A549 treated with DMSO at 1 μM for 4 hours (cell line): ENCODE measurements at places on chromosomes 6 and 20. TPM values are rescaled to one million over a fixed set of nuclear protein-coding genes. Genes with fewer than 3 reads are reported as not detected.

Gene MYLIP
- total RNA-seq, result 3.0 to 3.8 TPM (median 3.2 TPM) in 5 replicates

Gene MICB
- total RNA-seq, result 7.6 to 9.0 TPM (median 8.6 TPM) in 5 replicates

Gene THBS2
- total RNA-seq, result 0.01 to 0.17 TPM in 2 of 5 replicates, not detected in the others

Gene SERINC1
- 70.4 to 93.2 TPM (median 83.6 TPM) in 5 replicates for total RNA-seq

Gene PPARD
- 5.0 to 7.0 TPM (median 5.9 TPM) in 5 replicates for total RNA-seq

Gene APOBEC2
- total RNA-seq, result not detected in 5 replicates

Gene IP6K3
- total RNA-seq, result 0.06 to 0.15 TPM (median 0.09 TPM) in 5 replicates

Gene LY6G6C
- 0.12 to 0.20 TPM in 2 of 5 replicates, not detected in the others for total RNA-seq

Gene SLC2A10
- not detected in 5 replicates for total RNA-seq

Gene SPATA25
- 0.43 to 0.75 TPM (median 0.67 TPM) in 4 of 5 replicates, not detected in the other for total RNA-seq

Gene IRF4
- 0.09 to 0.32 TPM (median 0.12 TPM) in 5 replicates for total RNA-seq

Gene HLA-DMB
- total RNA-seq, result 1.2 to 2.3 TPM (median 1.7 TPM) in 5 replicates

Gene ROS1
- total RNA-seq, result 0.09 to 0.24 TPM (median 0.20 TPM) in 5 replicates

Gene CASS4
- 0.05 to 0.06 TPM (median 0.06 TPM) in 3 of 5 replicates, not detected in the others for total RNA-seq

Gene SEL1L2
- not detected in 5 replicates for total RNA-seq

Gene DOK5
- 0.09 TPM in 1 of 5 replicates, not detected in the others for total RNA-seq

Gene ELOVL4
- total RNA-seq, result 1.3 to 2.1 TPM (median 1.8 TPM) in 5 replicates

Gene DNAH8
- total RNA-seq, result not detected in 5 replicates

Gene FHL5
- not detected in 5 replicates for total RNA-seq

Gene PBOV1
- total RNA-seq, result not detected in 5 replicates

Gene TMEM244
- not detected in 5 replicates for total RNA-seq

Gene GPSM3
- total RNA-seq, result 0.24 to 0.55 TPM (median 0.34 TPM) in 5 replicates

Gene SLC26A8
- total RNA-seq, result not detected in 5 replicates

Gene RFX6
- total RNA-seq, result not detected in 5 replicates
